Endothelial cell of umbilical vein (primary cell): ENCODE measurements at places on chromosomes 12 and 14. TPM values are rescaled to one million over a fixed set of nuclear protein-coding genes. Genes with fewer than 3 reads are reported as not detected.
A peak's percentile ranks its signal among the peaks of the same experiment; 100 is the strongest.

Gene OR10P1
- not detected in 2 replicates for polyA plus RNA-seq

Gene FGF23
- polyA plus RNA-seq = not detected in 2 replicates

Gene LRRC43
- polyA plus RNA-seq = 2.2 and 3.1 TPM in 2 replicates

DNA sequence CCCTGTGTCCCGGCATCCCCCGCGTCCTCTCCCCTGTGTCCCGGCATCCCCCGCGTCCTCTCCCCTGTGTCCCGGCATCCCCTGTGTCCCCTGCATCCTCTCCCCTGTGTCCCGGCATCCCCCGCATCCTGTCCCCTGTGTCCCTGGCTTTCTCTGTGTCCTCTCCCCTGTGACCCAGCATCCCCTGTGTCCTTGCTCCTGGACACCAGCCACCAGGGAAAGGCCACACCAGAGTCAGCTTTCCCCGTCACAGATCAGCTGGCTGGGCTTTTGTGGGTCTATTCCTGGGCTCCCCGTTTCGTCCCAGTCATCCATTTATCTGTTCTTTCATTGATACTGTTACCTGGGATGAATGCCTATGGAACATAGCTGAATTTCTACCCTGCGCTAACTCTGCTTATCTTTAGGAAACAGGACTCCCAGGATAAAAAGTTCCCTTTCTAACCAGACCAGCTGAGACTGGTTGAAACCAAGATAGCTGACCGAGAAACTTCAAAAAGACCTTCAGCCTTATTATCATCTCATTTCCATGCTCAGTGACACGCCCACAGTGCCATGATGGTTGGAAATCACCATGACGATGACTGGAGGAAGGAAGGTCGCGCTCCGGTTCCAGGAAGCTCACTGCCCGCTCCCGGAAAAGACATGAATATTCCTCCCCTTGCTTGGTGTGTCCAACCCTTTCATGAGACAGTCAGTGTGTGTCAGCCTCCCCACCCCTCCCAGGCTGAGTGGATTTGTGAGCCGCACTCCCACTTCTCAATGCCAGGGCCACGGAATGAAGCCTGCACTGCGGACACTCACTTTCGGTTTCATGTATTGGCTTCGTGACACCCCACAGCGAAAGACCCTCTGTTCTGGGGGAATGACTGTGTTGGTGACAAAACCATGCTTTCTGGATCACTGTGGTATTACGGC, 276.4 kb upstream of the SFSWAP start:
- H3K27me3 ChIP-seq = no peaks in the 10 kb centered on the region
- no peaks in the 10 kb centered on the region for H3K4me1 ChIP-seq
- no peak for DNase-seq
- no peak overlapping the region for H3K4me3 ChIP-seq
- H3K27ac ChIP-seq = no peak overlapping the region
- no peaks in the 10 kb centered on the region for H3K36me3 ChIP-seq

- no peak overlapping the region for H3K27ac ChIP-seq
- H3K36me3 ChIP-seq = no peaks in the 10 kb centered on the region
- H3K27me3 ChIP-seq = no peaks in the 10 kb centered on the region
- H3K4me1 ChIP-seq = no peaks in the 10 kb centered on the region
Observed at GRCh38 chr12:77179515-77179914, 114.1 kb upstream of the E2F7 start.

GRCh38 chr14:99737956-99738667, 54.0 kb downstream of the CYP46A1 start:
- DNase-seq = peak; percentile 44
- H3K27ac ChIP-seq = peak overlapping the region; percentile 81
- H3K36me3 ChIP-seq = no peaks in the 10 kb centered on the region
- H3K4me1 ChIP-seq = peaks cover 36% of the 10 kb centered on the region
- no peaks in the 10 kb centered on the region for H3K27me3 ChIP-seq

DNA sequence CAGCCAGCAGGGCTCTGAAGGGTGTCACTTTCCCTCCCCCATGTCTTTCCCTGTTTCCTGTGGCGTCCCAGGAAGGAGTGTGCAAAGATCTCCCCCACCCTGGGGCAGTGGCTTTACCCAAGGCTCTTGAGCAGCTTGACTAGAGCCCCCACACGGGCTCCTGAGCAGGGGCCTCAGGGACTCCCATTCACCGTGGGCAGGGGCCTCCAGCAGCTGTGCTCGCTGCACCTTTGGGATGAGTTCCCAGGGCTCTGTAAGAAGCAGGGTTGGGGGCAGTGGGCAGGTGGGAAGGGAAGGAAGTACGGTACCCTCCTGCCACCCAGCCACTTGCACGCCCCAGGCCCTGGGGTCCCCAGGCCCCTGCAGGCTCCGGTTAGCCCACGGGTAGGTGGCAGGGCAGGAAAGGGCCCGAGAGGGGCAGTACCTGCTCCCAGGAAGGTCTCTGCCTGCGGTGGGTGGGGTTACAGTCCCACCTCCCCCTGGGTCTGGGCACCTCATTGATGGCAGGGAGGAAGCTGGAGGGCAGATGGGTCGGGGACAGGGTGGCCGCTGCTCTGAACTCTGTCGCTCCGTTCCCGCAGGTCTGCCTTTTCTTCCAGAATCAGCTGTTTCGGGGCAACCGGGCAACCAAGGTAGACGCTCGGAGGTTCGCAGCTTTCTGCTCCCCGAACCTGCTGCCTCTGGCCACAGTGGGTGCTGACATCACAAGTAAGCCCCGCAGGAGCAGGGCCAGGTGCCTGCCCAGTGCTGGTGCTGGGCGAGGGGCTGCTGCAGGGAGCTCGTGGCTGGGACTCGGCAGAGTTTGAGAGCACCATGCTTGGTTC, 13.0 kb downstream of the ASPG start:
- H3K4me3 ChIP-seq = no peak overlapping the region
- no peak overlapping the region for H3K27ac ChIP-seq
- H3K36me3 ChIP-seq = no peaks in the 10 kb centered on the region
- DNase-seq = no peak
- H3K27me3 ChIP-seq = no peaks in the 10 kb centered on the region
- no peaks in the 10 kb centered on the region for H3K4me1 ChIP-seq

DNA sequence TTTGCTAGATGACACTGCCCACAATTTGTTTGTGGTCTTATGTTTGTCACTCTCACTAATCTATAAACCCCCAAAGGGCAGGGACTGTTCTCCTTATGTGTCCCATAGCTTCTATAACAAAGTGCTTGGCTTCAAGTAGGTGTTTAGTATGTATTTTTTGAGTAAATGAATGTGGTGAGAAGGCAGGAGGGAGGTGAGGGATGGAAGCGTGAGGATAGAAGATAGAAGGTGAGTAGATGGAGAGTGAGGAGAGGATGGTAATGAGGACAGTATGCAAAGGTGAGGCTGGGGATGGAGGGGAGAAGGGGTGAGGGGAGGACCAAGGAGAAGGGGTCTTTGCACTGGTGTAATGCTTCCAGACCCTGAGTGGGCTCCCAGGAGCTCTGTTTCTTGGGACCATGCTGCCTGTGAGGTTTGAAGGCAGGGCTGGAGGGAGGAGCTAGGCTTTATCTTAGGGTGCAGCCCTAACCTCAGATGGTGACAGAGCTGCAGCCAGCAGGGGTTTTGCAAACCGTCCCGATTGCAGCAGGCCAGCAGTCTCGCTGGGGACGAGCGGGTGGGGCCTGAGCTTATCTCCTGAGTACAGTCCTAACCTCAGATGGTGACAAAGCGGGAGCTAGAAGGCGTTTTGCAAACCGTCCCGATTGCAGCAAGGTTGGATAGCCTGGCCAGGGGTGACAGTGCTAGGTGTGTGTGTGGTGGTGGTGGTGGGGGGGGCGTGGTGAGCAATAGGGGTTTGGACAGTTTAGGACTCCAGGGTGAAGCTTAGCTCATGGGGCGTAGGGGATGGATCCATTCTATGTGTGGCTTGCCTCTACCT, 6.5 kb downstream of the CEBPE start:
- no peaks in the 10 kb centered on the region for H3K36me3 ChIP-seq
- no peak overlapping the region for H3K4me3 ChIP-seq
- H3K27ac ChIP-seq = no peak overlapping the region
- H3K4me1 ChIP-seq = peaks cover 13% of the 10 kb centered on the region
- peaks cover 9% of the 10 kb centered on the region for H3K27me3 ChIP-seq
- DNase-seq = no peak

- H3K27me3 ChIP-seq = no peaks in the 10 kb centered on the region
- no peaks in the 10 kb centered on the region for H3K4me1 ChIP-seq
- H3K27ac ChIP-seq = no peak overlapping the region
- no peaks in the 10 kb centered on the region for H3K36me3 ChIP-seq
- H3K4me3 ChIP-seq = no peak overlapping the region
Observed at GRCh38 chr12:15856097-15856982, 25.8 kb upstream of the STRAP start.

DNA sequence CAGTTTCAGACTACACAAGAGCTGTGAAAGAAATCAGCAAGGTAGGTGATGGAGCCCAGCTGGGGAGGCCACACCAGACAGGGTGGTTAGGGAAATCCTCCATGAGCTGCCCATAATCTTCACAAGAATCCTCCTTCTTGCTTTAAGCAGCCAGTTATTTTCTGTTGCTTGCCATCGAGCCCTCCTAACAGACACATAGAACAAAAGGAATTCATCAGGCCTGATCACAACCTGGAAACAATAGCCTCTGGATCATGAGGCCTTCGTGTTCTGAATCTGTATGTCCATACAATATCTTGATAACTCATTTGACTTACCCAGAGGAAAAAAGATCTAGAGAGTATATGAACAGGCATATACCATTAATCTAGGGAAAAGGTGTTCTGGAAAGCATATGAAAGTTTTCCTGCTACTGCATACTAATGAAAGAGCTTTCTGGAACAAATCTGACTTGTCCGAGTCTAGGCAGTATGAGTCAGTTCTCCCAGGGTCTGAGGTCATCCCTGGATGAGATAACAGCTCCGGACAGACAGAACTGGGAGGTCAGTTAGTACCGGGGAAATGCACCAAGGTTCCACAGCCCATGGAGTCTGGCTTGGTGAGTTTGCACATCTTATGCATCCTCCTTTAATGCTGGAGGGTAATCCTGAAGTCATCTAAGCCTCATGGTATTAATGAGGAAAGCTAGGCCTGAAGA, 52.8 kb upstream of the ELK3 start:
- H3K27me3 ChIP-seq = no peaks in the 10 kb centered on the region
- H3K4me1 ChIP-seq = peaks cover 54% of the 10 kb centered on the region
- no peak overlapping the region for H3K4me3 ChIP-seq
- H3K36me3 ChIP-seq = no peaks in the 10 kb centered on the region

DNA sequence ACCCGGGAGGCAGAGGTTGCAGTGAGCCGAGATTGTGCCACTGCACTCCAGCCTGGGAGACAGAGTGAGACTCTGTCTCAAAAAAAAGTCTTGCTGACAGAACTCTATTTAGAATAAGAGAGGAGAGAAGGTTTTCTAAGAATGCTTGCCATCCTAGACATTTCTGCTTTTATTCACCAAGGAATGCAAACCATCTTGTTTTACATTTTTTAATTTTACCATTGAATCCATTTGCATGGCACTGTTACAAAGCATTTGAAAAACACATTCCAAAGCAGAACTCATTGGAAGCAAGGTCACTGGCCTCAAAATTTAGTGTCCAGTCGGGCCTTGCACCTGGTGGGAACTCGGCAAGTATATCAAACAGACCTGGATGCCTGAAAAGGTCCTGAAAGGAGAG, 44.2 kb upstream of the RASSF3 start:
- DNase-seq = no peak
- H3K27me3 ChIP-seq = no peaks in the 10 kb centered on the region
- no peak overlapping the region for H3K27ac ChIP-seq
- H3K4me1 ChIP-seq = peaks cover 4% of the 10 kb centered on the region
- no peak overlapping the region for H3K4me3 ChIP-seq

GRCh38 chr12:2492236-2492635, 302.5 kb upstream of the FKBP4 start:
- no peak overlapping the region for H3K4me3 ChIP-seq
- H3K36me3 ChIP-seq = no peaks in the 10 kb centered on the region
- no peaks in the 10 kb centered on the region for H3K27me3 ChIP-seq
- DNase-seq = no peak
- no peak overlapping the region for H3K27ac ChIP-seq

DNA sequence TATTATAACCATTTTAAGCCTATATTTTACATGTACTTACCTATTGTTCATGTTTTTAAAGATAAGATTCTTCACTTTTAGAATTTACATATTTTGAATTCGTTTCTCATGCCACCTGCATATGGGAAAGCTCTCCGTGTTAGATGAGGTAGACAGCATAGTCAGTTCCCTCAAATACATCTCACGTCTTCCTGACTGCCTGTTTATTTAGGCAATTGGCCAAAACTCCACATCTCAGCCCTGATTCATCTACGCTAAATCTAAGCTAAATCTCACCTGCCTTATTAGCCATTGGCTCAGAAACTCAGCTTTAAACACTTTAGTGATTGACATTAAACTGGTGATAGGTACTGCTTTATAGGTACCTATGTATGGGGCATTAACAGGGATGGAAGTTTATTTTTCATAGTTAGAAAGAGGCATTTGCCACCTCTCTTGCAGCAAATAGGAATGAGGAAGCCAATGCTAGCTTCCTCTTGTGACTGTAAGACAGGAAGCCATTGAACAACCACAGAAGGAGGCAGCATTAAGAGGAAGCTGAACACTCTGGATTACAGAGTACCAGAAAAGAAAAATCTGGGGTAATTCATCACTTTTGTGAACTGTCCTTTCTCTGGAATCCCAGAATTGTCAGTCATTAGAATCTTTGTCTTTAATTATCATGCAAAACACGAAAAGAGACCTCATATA, 111.9 kb downstream of the LRFN5 start:
- no peaks in the 10 kb centered on the region for H3K4me1 ChIP-seq
- no peak for DNase-seq
- no peak overlapping the region for H3K4me3 ChIP-seq
- H3K27ac ChIP-seq = no peak overlapping the region
- H3K27me3 ChIP-seq = no peaks in the 10 kb centered on the region
- no peaks in the 10 kb centered on the region for H3K36me3 ChIP-seq

DNA sequence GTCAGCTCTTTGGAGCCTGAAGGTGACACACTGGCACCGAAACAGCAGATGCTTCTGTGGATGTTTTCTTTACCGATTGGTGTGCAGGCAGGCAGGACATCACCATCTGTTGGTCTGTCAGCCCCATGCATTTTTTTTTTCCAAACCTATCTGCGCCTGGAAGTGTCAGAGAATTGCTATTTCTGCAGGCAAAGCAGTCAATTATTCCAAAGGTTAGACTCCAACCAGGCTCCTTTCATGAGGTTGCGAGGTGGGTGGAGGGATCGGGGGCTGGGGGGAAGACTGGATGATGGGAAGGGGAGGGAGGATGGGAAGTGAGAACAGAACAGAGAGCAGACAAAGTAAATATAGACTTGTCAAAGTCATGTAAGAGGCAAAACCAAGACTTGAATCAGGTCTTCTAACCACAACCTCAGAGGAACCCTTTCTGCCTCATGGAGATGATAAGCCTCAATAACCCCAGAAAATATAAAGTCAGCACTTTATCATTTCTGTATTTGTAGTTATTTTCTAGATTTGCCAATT, 117.7 kb downstream of the OTOGL start:
- no peak overlapping the region for H3K27ac ChIP-seq
- no peak overlapping the region for H3K4me3 ChIP-seq
- no peaks in the 10 kb centered on the region for H3K27me3 ChIP-seq
- no peak for DNase-seq

GRCh38 chr12:108729612-108730364, 1.5 kb downstream of the CORO1C start:
- peaks cover 37% of the 10 kb centered on the region for H3K4me1 ChIP-seq
- H3K27me3 ChIP-seq = no peaks in the 10 kb centered on the region
- peak; percentile 70 for DNase-seq
- peak overlapping the region; percentile 92 for H3K27ac ChIP-seq
- H3K4me3 ChIP-seq = peak overlapping the region; percentile 91
